ENCODE measurements at places on chromosomes 13 and 19. TPM values are rescaled to one million over a fixed set of nuclear protein-coding genes. Genes with fewer than 3 reads are reported as not detected.

The CLEC17A gene
- total RNA-seq: not detected

The CDADC1 gene
- 14.8 TPM for total RNA-seq

The NCAN gene
- 0.05 TPM for total RNA-seq

The TBXA2R gene
- total RNA-seq: 0.26 TPM

The PSG11 gene
- total RNA-seq: not detected

The RAB3A gene
- 3.5 TPM for total RNA-seq

The TEAD2 gene
- total RNA-seq: not detected

DNA sequence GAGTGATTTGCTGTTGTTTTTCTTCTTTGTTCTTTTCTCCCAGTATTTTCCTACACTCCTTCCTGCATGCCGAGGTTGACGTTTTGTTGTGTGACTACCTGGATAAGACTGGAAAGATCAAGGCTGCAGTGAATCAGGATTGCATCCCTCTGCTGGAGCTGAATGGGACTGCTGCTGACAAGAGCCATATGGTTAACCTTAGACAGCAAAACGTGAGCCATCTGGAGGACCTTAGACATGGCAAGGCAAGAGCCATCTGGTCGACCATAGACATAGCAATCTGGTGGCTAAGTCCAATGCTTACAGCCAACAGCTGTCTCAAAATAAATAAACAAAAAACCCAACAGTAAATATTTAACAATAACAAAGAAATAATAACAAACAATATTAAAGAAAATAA is 42.6 kb upstream of the ZNF91 start:
- no peak overlapping the region for H3K4me3 ChIP-seq
- DNase-seq: no peak
- no peaks in the 10 kb centered on the region for H3K4me1 ChIP-seq
- no peaks in the 10 kb centered on the region for H3K27me3 ChIP-seq
- H3K27ac ChIP-seq: no peak overlapping the region

- H3K4me3 ChIP-seq: no peak overlapping the region
- H3K27ac ChIP-seq: no peak overlapping the region
- no peak for DNase-seq
- H3K27me3 ChIP-seq: peaks cover 57% of the 10 kb centered on the region
- H3K4me1 ChIP-seq: peaks cover 5% of the 10 kb centered on the region
Observed at GRCh38 chr19:4581666-4582553, 22.4 kb upstream of the SEMA6B start.

DNA sequence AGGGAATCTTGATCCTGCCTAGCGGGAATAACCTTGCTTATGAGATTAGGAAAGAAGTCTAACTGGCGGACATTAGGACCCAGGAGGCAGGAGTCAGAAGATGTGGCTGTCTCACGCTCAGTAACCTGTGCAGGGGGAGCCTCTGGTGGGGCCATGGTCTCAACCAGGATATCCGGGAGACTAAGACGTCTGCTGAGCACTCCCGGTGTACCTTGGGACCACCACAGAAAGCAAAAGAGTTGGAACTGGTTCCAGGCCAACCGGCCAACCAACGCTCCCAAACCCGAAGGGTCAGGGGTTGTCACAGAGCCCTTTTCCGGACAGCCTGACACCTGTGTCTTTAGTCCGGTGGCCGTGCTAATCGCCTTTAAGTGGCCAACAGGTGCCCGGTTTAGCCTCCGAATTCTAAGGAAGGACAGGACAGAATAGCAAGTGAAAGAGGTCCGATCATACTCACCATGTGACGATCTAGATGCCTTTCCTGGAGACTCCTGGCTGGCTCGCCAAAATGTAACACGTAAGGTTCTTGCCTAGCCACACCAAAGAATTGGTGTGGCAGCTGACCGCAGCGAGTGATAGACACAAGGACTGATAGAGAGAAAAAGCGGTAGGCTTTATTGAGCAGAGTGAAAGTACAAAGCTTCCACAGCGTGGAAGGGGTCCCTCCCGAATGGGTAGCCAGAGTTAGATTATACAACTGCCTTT is 103.9 kb upstream of the DIAPH3 start:
- H3K27me3 ChIP-seq: peaks cover 2% of the 10 kb centered on the region
- H3K4me1 ChIP-seq: no peaks in the 10 kb centered on the region
- no peak overlapping the region for H3K4me3 ChIP-seq
- peak; percentile 68 for DNase-seq
- no peak overlapping the region for H3K27ac ChIP-seq
- no peaks in the 10 kb centered on the region for H3K36me3 ChIP-seq

DNA sequence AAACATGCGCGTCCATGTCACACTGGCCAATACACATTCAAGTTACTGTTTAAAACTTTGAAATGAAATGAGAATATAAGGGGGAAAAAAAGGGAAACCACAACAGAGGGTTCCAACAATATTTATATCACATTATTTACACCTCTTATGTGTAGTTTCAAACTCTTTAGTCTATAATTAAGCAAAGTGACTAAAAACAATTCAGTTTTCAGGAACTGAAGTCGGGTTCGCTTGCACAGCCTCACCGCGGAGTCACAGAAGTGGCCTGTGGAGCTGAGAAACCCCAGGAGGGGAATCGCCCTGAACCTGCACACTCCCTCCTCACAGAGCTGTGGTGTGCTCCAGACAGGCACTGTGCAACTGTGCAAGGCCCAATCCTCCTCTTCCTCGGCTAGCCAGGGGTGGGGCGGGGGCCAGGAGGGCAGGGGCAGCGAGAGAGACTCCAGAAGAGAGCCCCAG is 75.9 kb downstream of the STK24 start:
- H3K27me3 ChIP-seq: no peaks in the 10 kb centered on the region
- H3K4me3 ChIP-seq: no peak overlapping the region
- DNase-seq: no peak
- H3K27ac ChIP-seq: no peak overlapping the region

DNA sequence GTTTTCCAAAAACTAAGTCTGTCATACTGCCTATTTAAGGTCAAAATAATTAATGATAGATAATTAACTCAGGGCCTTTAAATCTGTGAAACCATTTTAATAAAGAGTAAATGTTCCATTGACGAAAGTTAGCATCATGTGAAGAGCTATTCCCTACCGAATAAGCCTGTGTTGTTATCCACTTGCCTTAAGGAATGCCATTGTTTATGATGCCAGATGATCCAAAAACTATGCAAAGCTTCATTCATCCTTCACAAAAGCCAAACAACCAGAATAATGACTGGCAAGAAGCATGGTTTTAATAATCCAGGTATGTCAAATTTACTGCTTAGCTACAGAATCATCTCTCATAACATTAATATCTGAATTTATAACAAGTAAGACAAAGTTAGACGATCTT is 6.5 kb upstream of the GPC6 start:
- no peak overlapping the region for H3K4me3 ChIP-seq
- H3K4me1 ChIP-seq: no peaks in the 10 kb centered on the region
- H3K27me3 ChIP-seq: peaks cover 3% of the 10 kb centered on the region
- no peak overlapping the region for H3K27ac ChIP-seq

- H3K4me1 ChIP-seq: peaks cover 5% of the 10 kb centered on the region
- no peaks in the 10 kb centered on the region for H3K36me3 ChIP-seq
- no peaks in the 10 kb centered on the region for H3K27me3 ChIP-seq
- DNase-seq: no peak
- H3K27ac ChIP-seq: no peak overlapping the region
- H3K4me3 ChIP-seq: no peak overlapping the region
Observed at GRCh38 chr19:2815191-2815614, 4.5 kb upstream of the ZNF554 start.

GRCh38 chr13:99422586-99423220 is 78.6 kb upstream of the TM9SF2 start:
- peak; percentile 23 for DNase-seq
- peaks cover 52% of the 10 kb centered on the region for H3K4me1 ChIP-seq
- H3K27me3 ChIP-seq: peaks cover under 1% of the 10 kb centered on the region
- no peak overlapping the region for H3K27ac ChIP-seq
- H3K36me3 ChIP-seq: peaks cover 1% of the 10 kb centered on the region

DNA sequence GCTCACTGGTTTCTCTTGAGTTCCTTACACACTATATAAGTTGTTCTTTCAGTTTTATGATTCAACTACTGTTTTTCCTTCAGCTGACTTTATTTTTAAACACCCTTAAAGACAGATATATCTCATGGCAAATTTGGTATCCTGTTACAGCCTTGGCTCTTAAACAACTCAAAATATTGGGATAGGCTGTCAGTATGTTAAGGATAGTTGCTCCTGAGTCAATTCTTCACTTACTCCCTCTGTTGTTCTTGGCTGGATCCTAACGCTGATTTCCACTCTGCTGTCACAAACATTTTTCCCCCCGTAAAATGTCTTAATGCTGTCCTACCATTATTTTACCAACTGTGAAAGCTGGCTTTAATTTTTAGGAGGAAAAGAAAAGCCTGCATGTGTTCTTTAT is 1.2 kb downstream of the KCNRG start:
- H3K27ac ChIP-seq: no peak overlapping the region
- peaks cover 2% of the 10 kb centered on the region for H3K4me1 ChIP-seq
- no peaks in the 10 kb centered on the region for H3K27me3 ChIP-seq
- H3K36me3 ChIP-seq: peaks cover 72% of the 10 kb centered on the region

DNA sequence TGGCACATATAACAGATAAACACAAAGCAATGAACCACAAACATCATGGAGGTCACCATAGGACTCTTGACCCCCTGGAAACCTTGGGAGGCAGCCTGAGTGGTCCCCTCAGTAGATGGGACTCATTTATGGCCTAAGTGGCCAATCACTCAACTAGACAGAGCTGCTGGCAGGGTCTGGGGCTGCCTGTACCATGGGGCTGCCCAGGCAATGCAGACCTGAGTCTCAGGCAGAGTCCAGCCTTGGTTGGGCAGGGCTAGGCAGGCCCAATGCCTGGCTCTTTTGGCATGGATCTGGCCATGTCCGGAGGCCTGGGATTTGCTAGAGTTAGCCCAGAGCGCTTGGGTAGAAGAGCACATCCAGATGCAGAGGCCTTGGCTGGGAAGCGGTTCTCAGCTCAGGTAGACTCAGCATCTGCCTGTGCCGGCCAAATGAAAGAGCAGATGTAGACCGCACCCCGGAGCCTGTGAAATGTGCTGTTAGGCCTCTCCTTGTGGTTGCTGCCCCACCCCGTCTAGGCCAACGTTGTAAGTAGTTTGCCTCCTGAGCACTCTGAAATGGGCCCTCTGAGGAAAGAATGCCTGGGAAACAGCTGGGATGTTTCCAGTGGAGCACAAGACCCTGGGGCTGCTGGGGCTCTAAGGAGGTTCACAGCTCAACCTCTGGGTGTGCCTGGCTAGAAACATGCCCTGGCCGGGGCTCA is 171.2 kb downstream of the ZNF536 start:
- DNase-seq: no peak
- H3K4me1 ChIP-seq: no peaks in the 10 kb centered on the region
- no peak overlapping the region for H3K27ac ChIP-seq
- H3K4me3 ChIP-seq: no peak overlapping the region
- no peaks in the 10 kb centered on the region for H3K36me3 ChIP-seq

DNA sequence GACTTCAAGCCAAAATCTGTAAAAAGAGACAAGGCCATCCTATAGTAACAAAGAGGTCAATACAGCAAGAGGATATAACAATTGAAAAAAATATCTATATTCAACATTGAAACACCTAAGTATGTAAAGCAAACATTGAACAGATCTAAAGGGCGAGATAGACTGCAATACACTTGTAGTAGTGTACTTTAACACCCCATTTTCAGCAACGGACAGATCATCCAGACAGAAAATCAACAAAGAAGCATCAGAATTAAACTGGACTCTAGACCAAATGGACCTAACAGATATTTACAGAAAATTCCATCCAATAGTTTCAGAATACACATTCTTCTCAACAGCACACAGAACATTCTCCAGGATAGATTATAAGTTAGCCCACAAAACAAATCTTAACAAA is 28.7 kb upstream of the SIAH3 start:
- H3K36me3 ChIP-seq: no peaks in the 10 kb centered on the region
- H3K27me3 ChIP-seq: peaks cover 26% of the 10 kb centered on the region
- H3K27ac ChIP-seq: no peak overlapping the region
- DNase-seq: no peak

DNA sequence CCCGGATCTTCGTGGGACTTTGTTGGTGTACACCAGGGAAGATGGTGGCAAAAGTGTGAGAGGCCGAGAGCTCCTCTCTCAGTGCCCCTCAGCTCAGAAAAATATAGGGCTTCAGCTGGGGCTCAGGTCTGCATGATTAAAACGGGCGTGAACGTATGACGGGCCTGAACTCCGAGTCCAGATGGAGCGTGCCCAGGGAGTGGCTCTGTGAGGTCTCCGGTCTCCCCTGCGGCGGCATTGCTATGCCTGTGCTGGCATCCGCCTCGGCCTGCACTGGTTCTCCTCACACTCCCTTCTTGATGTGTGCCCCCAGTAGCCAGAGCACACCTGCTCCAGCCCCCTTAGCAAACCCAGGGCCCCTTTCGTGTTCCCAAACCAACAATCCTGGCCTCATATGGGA is 82.0 kb downstream of the TEX29 start:
- DNase-seq: no peak
- H3K4me1 ChIP-seq: no peaks in the 10 kb centered on the region
- no peak overlapping the region for H3K27ac ChIP-seq

- H3K4me1 ChIP-seq: no peaks in the 10 kb centered on the region
- H3K27ac ChIP-seq: no peak overlapping the region
- H3K4me3 ChIP-seq: no peak overlapping the region
- no peaks in the 10 kb centered on the region for H3K27me3 ChIP-seq
Observed at GRCh38 chr13:44679597-44679996, 103.5 kb upstream of the TSC22D1 start.

DNA sequence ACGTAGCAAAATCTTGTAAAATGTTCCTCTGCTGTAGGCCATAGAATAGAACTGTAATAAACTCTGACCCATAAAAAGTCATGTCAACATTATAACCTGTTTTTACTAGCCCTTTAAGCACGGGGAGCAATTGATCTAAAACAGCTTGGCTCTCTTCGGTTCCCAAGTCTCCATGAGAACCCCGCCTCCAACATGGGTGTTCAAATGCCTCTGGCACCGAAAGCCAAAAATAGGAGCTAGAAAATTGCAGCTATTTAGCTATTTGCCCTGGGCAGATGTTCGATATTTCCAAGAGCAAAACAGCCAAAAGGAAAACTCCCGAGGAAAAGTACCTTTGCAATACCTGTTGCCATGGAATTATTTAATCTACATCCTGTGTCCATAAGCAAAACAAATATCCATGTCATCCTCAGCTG is 563.1 kb downstream of the EFNB2 start:
- no peaks in the 10 kb centered on the region for H3K27me3 ChIP-seq
- no peak overlapping the region for H3K4me3 ChIP-seq
- no peaks in the 10 kb centered on the region for H3K36me3 ChIP-seq
- H3K4me1 ChIP-seq: no peaks in the 10 kb centered on the region
- H3K27ac ChIP-seq: no peak overlapping the region
- no peak for DNase-seq

Data from activated CD8-positive, alpha-beta memory T cell treated with anti-CD3 and anti-CD28 coated beads, Interleukin-2, amount 10 ng/mL, durations not matched to agents 7 days and 5 days (primary cell).